ENCODE measurements at places on chromosomes 2 and 18.
A peak's percentile ranks its signal among the peaks of the same experiment; 100 is the strongest.

DNA sequence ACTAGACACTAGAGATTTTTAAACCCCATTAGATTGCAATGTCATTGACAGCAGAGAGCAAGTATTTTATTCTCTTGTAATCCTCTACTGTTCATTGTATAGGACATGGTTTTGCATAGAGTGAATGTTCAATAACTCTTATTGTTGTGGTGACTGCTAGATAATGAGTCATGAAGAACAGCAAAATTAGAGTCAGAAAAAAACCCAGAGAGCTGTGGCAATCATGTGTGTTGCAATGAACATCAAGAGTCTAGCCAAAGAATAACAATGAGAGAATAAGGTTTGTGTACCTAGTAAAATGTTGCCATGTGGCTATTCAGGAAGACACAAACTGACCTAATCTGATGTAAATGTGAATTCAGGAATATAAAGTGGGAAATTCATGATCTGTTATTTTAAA is 684.0 kb downstream of the DSC3 start:
- no peak for DNase-seq

GRCh38 chr18:43484710-43485109 is 207.4 kb upstream of the SYT4 start:
- DNase-seq, result no peak

DNA sequence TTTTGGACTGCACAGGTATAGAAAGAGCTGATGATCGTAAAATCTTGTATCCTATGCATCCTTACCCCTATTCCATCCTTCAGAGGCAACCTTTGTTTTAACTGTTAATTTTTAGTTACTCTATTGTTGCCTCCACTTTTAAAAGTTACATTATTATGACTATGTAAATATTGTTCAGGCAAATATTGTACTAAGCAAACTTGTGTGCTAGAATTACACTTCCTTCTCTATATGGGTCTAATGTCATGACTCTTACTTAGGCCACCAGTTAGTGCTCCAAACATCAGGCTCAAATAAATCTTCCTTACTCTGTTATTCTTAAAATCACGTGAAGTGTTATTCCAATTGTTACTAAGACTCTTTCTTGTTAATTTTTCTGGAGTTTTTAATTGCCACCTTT is 47.4 kb upstream of the EMILIN2 start:
- DNase-seq, result no peak

GRCh38 chr2:8858264-8858663 is 20.9 kb upstream of the KIDINS220 start:
- no peak for DNase-seq

DNA sequence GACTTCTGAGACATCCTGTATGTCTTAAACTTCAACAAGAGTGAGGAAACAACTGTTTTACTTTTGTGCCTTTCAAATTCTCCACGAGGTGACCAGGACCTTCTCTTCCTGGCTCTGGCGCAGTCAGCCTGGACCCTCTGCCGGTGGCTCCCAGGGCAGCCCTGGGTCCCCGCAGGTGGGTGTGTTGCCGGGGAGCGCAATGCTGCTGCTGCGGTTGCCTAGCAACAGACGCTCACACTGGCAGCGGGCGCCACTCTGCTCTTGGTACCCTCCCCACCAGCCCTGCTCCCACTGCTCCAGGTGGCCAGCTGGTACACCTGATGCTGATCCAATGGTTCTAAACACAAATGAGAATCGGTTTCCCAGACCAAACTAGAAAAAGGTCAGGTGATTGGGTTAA is 58.7 kb downstream of the GNAL start:
- DNase-seq, result no peak

DNA sequence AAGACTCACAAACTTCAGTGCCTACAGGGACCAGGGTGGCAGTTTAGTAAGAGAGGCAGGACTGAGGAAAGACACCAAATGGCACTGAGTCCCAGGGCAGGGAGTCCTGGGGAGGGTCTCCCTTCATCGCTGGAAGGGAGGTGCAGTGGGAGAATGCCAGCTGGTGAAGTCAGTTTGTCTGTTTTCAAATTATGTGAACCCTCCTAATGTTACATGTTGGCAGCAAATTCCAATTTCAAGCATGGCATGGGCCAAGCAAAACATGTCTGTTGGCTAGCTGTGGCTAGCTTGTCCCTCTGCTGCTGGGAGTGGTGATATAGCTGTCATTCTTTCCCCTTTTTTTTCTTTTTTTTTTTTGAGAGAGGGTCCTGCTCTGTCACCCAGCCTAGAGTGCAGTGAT is 55.9 kb upstream of the HAAO start:
- no peak for DNase-seq

GRCh38 chr2:43224571-43225092 is 1.8 kb downstream of the ZFP36L2 start:
- DNase-seq, result peak; percentile 54

DNA sequence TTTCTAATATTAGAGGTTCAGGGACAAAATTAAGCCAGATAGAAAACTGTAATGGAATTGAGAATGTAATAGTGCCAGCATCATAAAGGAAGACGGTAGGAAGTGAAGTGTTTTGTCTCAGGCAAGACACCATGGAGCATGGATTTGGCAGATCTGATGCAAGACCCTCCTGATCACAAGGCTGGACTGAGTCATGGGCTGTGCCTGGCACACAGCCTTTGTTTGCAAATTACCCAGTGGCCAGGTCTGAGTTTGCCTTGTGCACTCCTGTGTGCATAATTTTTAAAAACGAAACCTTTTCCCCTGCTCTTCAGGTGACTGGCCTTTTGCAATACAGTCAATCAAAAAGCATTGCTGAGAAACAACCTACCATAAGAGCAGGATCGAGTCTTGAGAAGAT is 2.0 kb upstream of the UPP2 start:
- DNase-seq, result no peak

DNA sequence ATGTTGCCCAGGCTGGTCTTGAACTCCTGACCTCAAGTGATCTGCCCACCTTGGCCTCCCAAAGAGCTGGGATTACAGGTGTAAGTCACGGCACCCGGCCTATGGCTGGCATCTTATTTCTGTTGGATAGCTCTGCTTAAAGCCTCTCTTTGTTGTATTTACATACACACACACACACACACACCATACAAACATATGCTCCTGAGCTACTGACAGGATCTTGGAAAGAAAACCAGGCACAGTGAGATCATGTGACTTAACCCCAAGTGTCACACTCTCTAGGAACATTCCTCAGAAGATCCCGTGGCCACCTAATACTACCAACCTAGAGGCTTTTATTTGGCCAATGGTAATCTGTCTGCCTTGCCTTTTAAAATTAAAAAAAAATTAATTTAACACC is 85.1 kb upstream of the HAAO start:
- no peak for DNase-seq

GRCh38 chr2:55922291-55922907 is 1.2 kb downstream of the EFEMP1 start:
- DNase-seq, result no peak

DNA sequence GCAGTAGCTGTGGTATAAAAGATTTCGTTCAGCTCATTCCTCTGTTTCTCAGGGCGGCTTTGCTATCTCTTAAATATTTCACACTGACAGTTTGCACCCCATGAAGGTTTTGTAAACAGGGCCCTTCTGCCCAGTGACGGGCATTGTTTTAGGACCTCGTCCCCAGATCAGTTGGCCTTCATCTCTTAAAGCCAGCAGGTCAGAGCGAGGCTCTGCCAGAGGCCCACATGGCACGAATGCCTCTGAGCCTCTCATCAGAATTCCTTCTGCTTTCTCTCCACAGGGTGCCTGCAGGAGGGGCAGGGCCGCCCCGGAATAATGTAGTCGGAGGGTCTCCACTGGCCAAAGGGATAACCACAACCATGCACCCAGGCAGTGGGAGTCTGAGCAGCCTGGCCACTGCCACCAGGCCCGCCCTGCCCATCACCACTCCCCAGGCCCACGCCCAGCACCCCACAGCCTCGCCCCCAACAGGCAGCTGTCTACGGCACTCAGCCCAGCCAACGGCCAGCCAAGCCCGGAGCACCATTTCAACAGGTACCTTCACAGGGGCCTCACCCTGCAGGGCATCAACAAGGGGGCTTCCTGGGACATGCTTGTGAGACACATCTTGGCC is 177.0 kb downstream of the SEPTIN10 start:
- DNase-seq, result no peak

GRCh38 chr2:55992455-55992854 is 68.9 kb upstream of the EFEMP1 start:
- DNase-seq, result no peak

DNA sequence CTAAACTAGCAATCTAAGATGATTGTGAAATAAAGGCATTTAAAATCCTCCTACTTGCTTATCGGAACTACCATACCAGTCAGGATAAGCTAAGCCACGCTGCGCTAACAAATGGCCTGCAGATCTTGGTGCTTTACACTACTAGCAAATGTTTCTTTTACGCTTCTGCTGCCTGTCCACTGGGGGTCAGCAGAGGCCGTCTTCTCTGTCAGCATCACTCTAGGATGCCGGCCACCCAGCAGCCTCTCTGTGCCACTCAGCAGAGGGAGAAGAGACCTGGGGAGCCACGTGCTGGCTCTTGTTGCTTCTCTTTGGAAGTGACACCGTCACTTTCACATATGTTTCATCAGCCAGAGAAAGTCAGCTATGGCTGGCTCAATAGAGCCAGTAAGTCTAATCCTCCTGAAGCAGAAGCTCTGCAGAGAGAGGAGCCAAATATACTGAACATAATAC is 36.6 kb downstream of the COPS8 start:
- DNase-seq, result peak; percentile 10

GRCh38 chr18:7561909-7562460 is 5.1 kb upstream of the PTPRM start:
- DNase-seq, result no peak

DNA sequence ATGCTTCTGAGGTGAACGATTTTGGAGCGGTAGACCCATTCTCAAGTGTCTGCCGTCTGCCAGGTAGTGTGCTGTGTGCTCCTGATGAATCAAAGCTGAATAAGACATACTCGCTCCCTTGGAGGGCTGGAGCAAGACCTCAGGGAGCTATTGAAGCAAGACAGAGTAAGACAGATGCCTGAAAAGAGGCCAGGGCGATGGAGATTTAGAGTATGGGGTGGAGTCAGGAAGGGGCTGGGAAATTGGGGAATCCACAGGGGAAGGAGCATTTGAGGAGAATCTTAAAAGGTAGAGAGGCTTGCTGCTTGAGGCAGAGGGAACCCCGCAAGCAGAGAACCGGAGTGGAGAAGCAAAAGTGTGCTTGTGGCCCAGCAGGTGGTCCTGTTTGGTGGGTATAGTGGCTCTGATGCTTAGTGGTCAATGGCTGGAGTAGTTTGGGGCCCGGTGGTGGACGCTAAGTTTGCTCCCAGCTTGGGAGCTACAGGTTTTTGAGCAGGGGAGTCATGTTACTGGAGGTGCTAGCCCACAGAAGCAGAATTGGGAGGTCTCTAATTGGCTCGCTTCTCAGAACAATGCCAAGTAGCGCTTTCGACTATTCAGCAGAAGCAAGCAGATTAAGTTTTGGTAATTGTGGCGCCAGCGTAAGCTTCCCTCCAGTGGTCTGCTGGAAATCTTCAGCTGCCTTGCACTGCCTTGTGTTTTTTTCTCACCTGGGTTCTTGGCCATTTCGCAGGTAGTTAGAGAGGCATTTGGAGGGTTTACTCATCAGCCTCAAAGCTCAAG is 2.0 kb downstream of the CNNM4 start:
- no peak for DNase-seq

Measured in CD4-positive, alpha-beta memory T cell (primary cell).